ENCODE measurements at places on chromosomes 3 and 15.

GRCh38 chr3:99648101-99648500 lies 9.7 kb downstream of the COL8A1 start:
- DNase-seq, result no peak

DNA sequence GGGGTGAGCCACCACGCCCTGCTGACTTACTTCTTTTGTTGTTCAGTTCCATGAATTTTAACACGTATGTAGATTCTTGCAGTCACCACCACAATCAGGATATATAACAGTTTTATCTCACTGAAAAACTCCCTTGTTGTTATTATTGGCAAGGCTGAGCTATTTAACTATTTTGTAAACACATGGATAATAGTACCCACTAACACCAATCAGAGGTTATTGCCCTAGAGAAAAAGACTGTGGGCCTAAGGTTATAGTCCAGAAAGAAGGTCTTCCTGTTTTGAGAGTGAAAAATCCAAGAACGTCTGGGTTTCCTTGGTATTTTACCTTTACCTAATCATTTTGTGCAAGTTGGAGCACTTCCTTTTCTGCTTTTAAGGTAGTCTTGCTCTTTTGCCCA lies 9.5 kb downstream of the ZWILCH start:
- DNase-seq, result no peak

GRCh38 chr3:1093217-1093616 lies 393 bp downstream of the CNTN6 start:
- DNase-seq, result no peak

DNA sequence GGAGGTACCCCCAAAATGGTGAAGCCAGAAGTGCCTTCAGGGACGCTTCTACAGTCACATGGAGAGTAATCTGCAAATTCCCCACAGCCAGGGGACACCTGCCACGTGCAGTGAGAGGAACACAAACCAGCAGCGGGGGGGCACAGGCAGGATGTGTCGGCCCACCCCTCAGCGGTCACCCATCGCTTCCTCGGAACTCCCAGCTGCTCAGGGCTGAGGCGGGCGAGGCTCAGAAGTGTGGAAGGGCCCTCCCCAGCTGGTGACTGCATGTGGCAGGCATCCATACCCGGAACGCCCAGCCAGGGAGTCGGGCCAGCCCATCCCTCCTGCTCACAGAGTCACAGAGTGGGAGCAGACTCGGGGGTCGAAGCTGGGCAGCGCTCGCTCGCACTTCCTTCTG lies 63.7 kb downstream of the SLC12A8 start:
- no peak for DNase-seq

DNA sequence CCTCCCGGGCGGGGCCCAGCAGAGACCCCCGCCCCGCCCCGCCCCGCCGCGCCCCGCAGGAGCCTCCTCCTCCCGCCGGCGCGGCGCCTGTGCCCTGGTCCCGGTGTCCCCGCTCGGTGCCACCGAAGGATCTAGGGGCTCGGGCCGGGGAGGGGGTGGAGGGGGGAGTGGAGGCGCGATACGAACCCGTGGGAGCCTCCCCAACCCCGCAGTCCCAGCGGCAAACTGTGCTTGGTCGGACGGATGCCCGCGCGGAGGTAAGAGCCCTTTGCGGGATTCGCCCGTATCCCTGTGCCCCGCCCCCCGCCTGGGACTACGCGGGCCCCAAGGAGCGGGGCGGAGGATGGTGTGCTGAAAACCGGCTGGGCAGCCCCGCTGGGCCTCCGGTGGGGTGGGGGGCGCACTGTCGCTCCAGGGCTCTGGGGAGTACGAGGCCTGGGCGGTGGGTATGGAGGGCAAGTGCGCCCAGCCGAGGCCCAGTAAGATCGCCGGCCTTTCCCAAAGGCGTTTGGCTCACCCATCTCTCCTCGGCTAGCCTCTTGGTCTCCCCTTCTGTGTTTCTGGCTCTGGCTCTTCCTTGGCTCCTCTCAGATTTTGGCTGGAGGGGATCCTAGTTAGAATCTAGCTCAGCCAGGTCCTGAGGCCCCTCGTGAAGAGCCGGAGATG lies 65.6 kb upstream of the POLG start:
- DNase-seq, result no peak

GRCh38 chr3:169984292-169984691 lies 17.7 kb downstream of the SEC62 start:
- DNase-seq, result no peak

All from stimulated activated CD4-positive, alpha-beta T cell treated with anti-CD3 and anti-CD28 coated beads, Interleukin-4, amount 100 ng/mL, for 48 hours (primary cell).